ENCODE measurements at places on chromosomes 7 and 10. TPM values are rescaled to one million over a fixed set of nuclear protein-coding genes. Genes with fewer than 3 reads are reported as not detected.

GRCh38 chr10:73159038-73159648 is 8.7 kb downstream of the ECD start:
- H3K27me3 ChIP-seq = no peaks in the 10 kb centered on the region
- H3K27ac ChIP-seq = no peak overlapping the region
- peaks cover 1% of the 10 kb centered on the region for H3K4me1 ChIP-seq
- H3K36me3 ChIP-seq = no peaks in the 10 kb centered on the region
- H3K4me3 ChIP-seq = no peak overlapping the region

DNA sequence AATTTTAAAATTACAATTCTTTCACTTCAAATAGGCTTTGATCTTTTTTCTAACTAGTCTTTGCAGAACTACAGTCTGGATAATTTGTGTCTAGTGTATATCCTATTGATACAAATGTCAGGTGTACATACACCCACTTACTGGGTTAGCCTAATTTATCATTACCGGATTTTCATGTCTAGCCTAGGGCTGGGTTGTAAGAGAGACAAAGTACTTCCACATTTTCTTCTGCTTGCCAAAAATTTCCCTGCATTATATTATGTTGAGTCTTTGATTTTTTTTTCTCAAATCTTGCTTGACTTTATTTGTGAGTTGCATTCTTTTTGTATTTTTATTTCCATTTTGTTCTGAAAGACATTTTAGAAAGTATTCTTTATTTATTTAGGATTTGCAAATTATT is 284.8 kb upstream of the FZD8 start:
- DNase-seq = no peak
- H3K27ac ChIP-seq = no peak overlapping the region
- H3K36me3 ChIP-seq = no peaks in the 10 kb centered on the region
- H3K4me3 ChIP-seq = no peak overlapping the region
- no peaks in the 10 kb centered on the region for H3K27me3 ChIP-seq

DNA sequence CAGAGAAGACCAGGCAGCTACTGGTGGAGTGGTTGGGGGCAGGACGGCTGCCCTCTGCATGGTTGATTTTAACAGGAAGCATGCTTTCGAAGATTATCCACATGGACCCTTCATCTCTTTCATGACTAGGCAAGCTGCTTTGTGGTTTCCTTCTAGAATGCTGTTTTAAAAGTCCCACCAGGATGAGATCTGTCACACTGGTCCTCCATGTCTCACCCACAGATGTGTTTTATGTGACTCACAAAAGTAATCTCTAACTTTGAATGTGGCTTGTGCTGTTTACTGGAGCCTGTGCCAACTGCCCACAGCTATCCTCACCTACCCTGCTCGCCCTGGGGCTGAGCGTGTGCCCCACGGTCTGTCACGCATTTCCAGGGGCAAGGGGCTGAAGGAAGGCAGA is 188.8 kb downstream of the GFRA1 start:
- no peak overlapping the region for H3K27ac ChIP-seq
- H3K27me3 ChIP-seq = no peaks in the 10 kb centered on the region
- H3K4me3 ChIP-seq = no peak overlapping the region
- DNase-seq = no peak

DNA sequence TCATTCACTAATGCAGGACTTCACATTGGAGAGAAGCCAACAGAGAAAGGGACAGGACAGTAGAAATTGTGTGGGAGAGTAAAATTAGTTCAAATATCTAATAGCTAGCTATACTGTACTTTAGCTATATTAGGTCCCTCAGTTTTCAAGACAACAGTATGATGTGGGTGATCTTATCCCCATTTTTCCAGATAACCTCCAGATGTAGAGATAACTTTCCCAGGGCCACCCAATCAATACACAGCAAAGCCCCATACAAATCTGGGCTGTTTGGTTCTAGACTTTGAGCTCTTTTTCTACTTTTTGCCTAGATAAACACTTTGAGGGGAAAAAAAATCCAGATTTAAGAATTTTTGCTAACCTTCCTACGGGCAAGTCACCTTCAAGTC is 482 bp upstream of the CLDN12 start:
- no peaks in the 10 kb centered on the region for H3K36me3 ChIP-seq
- no peak overlapping the region for H3K27ac ChIP-seq
- H3K27me3 ChIP-seq = no peaks in the 10 kb centered on the region
- no peak for DNase-seq
- peak overlapping the region; percentile 74 for H3K4me3 ChIP-seq
- H3K4me1 ChIP-seq = peaks cover 4% of the 10 kb centered on the region

The SLC26A4 gene
- 0.51 TPM for total RNA-seq

- no peak overlapping the region for H3K4me3 ChIP-seq
- DNase-seq = no peak
- H3K27me3 ChIP-seq = no peaks in the 10 kb centered on the region
- no peaks in the 10 kb centered on the region for H3K36me3 ChIP-seq
- no peaks in the 10 kb centered on the region for H3K4me1 ChIP-seq
- no peak overlapping the region for H3K27ac ChIP-seq
These were observed 1579.4 kb upstream of the LRRTM3 start for GRCh38 chr10:65346466-65346865.

DNA sequence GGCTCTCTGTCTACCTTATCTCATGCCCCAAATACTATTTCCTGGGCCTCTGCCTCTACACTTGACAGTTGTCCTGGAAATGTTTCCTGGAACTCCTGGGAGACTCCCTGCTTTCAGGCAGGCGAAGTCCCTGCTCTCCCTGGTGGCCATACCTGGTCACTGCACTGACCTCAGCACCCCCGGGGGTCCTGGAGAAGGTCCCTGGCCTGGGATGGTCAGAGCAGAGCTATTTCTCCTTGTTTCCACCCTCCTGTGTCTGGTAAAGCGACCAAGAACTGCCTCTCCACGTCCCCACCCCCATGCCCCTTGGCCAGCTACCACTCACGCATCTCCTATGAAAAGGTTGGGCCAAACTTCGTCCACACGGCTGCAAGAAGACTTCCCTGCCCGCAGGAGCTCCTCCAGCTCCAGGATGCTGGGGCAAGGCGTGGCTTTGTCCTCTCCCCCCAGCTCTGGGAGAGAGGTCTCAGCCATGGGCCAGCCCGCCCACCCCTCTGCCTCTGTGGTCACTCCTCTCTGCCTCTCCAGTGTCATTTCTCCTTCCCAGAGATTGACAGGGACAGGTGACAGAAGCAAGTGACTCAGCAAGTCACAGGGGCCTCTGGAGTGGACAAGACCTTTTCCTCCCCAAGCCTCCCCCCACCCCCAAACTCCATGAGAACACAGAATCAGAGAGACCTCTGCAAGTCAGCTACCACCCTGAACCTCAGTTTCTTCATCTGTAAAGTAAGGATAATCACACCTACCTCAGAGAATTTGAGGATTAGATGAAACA is 2.6 kb upstream of the SAMD8 start:
- DNase-seq = no peak
- H3K27ac ChIP-seq = no peak overlapping the region
- H3K36me3 ChIP-seq = no peaks in the 10 kb centered on the region
- H3K27me3 ChIP-seq = no peaks in the 10 kb centered on the region

DNA sequence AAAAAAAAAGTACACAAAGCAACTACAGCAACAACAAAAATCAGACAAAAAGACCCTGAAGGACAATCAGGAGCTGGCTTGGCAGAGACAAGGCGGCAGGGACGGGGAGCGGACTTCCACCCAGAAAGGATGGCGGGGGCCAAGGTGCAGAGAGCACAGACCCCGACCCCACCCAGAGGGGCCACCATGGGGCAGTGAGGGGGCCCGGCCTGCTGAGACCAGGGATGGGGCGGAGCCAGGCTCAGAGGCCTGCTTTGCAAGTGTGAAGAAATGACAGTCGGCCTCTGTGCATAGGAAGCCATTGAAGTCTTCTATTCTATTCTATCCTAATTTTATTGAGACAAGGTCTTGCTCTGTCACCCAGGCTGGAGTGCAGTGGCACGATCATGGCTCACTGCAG is 82.0 kb downstream of the ELFN1 start:
- H3K27ac ChIP-seq = no peak overlapping the region
- no peaks in the 10 kb centered on the region for H3K4me1 ChIP-seq
- no peak overlapping the region for H3K4me3 ChIP-seq
- H3K36me3 ChIP-seq = no peaks in the 10 kb centered on the region
- no peak for DNase-seq
- no peaks in the 10 kb centered on the region for H3K27me3 ChIP-seq
